ENCODE measurements at places on chromosomes 4 and X.

GRCh38 chr4:38529189-38530115, 134.5 kb upstream of the KLF3 start:
- peak; percentile 84 for DNase-seq

- no peak for DNase-seq
Measured at GRCh38 chr4:19214591-19215186, 1037.0 kb upstream of the SLIT2 start.

- DNase-seq = no peak
Measured at GRCh38 chr4:163895378-163896005, 401.0 kb downstream of the TMA16 start.

- DNase-seq = peak; percentile 76
Measured at GRCh38 chrX:47380268-47380667, 9.9 kb downstream of the ZNF157 start.

DNA sequence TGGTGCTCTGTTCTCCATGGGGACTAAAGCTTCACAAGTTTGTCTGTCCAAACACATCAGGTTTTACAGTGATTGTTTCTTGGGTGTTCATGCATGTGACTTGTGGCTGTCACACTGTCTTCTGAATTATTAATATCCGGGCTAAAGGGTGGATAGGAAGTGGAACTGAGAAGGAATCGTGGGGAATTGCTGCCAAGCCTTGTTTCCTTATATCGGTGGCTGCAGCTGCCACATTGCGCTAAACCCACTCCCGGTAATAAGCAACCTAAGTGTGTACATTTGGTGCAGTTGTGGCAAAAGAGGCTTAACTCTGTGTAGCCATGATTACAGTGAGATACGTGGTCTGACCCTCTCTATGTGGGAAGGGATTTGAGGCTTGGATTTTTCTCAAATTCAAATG, 30.7 kb downstream of the SEPTIN11 start:
- no peak for DNase-seq

DNA sequence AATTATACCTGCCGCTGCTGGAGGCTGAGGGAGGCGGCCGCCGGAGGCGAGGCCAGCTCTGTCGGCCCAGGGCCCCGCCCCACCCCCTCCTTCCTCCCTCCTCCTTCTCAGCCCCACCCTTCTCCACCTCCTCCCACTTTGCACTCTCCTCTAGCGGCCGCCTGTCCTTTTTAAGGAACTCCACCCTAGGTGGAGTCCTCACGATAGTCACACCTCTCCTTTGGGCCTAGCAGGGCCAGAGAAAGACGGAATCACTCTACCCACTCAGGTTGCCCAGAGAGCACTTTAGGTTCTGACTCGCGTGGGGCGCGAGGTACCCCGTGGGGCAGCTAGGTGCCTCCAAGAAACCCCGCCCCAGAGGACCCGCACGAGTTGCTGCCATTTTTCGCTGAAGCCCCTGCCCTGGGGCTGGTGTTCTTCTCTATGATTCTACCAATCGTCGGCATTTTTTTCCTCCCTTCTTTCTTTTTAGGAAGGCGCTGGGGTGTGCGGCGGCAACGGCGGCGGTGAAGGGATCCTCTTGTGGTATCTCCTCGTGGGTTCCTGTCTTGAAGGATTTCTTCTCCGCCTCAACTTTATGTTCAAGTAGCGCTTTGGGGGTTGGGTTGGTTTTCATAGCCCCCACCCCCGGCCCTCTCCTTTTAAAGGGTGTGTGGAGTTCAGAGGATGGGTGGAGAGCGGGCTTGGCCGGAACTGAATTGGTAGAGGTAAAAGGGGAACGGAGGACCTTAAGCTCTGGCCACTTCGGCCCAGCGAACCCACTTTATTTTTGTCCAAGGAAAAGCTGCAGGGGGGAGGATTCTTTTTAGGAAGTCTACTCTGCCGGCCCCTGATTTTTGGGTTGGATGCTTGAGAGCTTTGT, at the start of gene KLF8:
KLF8 (plus strand) TSS at position 136 of the 862 bp plus-strand sequence. CDS start 979 bp downstream, outside the sequence.
- peak; percentile 75 for DNase-seq

- no peak for DNase-seq
Measured at GRCh38 chrX:153734871-153735270, 10.2 kb downstream of the ABCD1 start.

GRCh38 chrX:149365061-149365460, 140.0 kb downstream of the IDS start:
- DNase-seq = no peak

DNA sequence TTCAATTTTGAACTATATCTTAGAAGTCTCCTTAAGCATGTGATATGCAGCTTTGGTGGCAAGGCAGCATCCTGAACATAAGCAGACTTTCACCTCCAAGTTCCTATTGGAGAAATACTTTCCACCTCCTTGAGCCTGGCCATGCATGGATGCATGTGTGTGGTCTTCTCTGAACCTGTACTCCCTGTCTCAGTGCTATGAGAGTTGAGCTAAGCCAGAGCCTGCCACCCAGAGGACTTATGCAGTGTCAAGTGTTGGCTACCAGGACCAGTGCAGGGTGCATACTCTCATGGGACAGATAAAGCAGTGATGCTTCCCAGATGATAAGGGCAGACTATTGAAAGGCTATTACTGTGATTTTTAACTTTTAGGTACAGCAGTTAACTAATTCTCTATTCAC, 105.6 kb downstream of the TSPAN7 start:
- no peak for DNase-seq

GRCh38 chrX:3262901-3263300, 83.6 kb downstream of the MXRA5 start:
- DNase-seq = no peak

- no peak for DNase-seq
Measured at GRCh38 chr4:97670703-97671269, 472.5 kb downstream of the STPG2 start.

GRCh38 chrX:31350808-31351074, 278.9 kb upstream of the FTHL17 start:
- no peak for DNase-seq

- no peak for DNase-seq
Measured at GRCh38 chr4:76611616-76612207, 176.7 kb downstream of the SHROOM3 start.

- no peak for DNase-seq
Measured at GRCh38 chr4:15691346-15692135, 9.9 kb downstream of the FAM200B start.

DNA sequence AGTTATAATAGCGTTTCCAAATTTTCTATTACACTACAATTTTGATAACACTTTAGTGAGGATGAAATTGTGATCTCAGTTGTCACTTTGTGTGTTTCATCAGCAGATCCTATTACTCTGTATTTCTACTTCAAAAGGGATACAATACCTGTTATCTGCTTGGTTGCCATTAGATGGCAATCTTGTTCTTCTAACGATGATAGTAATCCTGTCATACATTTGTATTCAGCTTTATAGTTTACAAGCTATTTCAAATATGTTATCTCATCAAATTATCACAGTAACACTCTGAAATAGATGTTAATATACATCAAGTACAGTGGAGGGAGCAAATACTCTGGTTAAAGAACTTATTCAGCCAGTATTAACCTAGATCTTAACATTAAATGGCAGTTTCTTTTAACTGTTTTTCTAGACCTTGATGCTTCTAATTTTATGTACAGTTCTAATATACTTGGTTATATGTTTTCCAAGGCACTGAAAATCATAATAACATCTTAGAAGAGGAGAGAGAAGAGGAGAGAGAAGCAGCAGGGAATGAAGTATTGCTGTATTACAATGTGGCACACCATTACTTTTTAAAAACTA, 292.0 kb downstream of the CCSER1 start:
- DNase-seq = no peak

- DNase-seq = no peak
Measured at GRCh38 chr4:188550296-188550695, 411.1 kb downstream of the TRIML1 start.

DNA sequence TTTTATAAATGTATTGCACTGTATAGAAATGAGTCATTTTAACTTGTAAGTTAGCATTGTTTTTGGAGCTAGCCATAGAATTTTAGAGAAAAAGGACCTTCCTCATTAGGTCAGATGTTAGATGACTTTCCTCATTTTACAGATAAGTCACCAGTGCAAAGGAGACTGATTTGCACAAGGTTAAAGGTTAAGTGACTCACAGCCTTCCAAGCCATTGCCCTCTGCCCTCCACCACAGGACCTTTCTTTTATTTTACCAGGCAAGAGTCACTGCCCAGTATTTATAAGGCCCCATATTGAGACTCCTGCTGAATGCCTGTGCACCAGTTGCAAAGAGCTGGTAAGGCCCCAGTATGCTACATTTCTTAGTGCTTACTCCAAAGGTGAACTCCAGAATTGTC, 4.2 kb upstream of the ABCG2 start:
- no peak for DNase-seq

DNA sequence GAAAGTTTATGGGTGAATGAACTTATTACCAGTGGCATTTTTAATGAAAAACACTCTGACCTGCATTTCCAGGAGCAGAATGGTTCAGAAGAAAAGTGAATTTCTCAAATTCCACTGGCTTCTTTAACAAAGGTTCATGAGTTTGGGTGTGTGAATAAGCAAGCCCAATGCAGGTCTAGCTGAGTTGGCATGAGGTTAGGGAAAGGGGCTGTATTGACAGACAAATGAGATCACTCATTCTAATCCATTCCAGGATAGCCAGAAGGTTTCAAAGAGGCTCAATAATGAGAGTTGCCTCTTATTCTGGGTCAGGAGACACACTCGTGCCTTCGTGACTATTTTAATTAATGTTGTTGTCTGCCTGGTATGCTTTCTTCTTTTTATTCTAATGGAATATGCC, 43.7 kb upstream of the NPY2R start:
- no peak for DNase-seq

DNA sequence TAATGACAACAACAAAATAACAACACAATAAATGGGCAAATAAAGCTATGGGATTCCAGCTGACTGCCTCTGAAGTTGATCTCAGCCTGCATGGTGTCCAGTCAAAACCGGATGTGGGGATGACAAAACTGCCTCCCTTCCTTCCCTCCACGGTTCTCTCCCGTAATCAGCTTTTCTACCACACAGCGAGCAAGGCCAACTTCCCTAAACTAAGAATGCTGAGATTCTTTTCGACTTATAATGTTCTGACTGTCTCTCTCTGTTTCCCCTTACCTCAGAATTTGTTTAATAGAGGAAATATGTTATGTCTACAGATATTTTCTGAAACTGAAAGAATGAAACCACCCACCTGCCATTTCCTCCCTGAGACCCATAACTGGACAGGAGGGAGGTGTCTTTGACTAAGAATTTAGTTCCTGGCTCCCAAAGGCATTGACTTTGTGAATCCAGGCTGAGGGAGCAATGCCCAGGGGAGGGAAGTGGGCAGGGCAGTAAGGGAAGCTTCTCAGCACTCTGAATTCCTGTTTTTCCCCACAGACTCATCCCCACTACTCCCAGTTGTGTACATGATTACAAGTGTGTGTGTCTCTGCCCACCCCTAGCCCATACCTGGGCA, 1.0 kb upstream of the TLR1 start:
- peak; percentile 11 for DNase-seq

DNA sequence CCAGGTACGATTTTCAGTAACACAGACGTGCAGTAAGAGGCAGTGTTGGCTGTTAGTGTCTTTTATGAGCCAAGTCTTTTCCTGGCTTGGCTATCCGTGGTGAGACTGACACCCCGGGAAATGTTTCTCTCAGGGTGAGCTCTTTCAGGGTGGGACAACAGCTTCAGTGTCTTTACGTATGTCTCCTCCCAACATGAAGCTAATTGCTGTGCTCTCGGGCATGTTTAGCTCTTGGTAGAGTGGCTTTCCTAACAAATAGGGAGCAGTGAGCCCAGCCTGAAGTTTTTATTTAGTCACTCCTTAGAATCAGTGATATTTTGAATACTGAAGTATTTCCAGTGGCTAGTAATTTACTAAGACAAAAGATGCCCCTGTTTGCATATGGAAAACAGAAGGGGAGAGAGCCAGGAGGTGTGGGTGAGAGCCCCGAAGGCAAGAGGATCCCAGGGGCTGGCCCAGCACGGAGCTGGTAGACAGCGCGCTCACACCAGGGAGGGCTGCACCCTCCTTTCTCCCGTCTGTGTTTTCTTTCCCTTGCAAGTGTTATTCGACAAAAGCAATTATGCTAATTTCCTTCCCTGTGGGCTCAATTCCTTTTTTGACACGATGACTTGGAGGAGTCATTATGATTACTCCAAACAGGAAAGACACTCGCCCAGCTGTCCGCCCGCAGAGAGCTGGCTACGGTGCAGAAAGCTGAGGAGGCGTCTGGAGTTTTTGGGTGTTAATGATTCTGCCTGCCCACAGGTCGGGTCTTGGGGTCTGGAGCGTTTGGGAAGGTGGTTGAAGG, 47.7 kb downstream of the PDGFRA start:
- no peak for DNase-seq

GRCh38 chr4:169117591-169118081, 107.6 kb upstream of the CBR4 start:
- no peak for DNase-seq

- DNase-seq = no peak
Measured at GRCh38 chrX:16700734-16701133, 11.7 kb downstream of the CTPS2 start.

GRCh38 chr4:19983072-19983471, 268.6 kb upstream of the SLIT2 start:
- DNase-seq = no peak

- DNase-seq = no peak
Measured at GRCh38 chr4:181443021-181443420, 800.2 kb upstream of the TENM3 start.

DNA sequence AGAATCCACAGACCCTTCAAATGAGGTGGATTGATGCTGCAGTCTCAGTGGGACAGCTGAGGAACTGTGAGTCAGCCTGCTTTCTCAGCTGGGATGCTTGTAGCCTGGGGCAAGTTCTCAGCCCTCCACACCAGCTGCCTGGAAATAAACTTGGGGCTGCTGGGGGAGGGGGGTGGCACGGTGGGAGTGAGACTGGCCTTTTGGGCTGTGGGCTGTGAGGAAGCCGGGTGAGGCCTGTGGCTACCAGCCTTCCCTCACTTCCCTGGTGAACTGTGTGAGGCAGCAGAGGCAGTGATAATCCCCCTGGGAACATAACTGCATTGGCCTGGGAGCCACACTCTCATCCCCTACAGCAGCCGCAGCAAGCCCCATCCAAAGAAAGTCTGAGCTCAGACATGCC, 114.5 kb upstream of the GUCY1A1 start:
- no peak for DNase-seq

GRCh38 chr4:3179126-3179706, 69.7 kb upstream of the MSANTD1 start:
- DNase-seq = no peak

All from CD4-positive, CD25-positive, alpha-beta regulatory T cell (primary cell).